Natural killer cell treated with Interleukin-12 subunit alpha and Interleukin-12 subunit beta and Interleukin-15 and Interleukin-18, amount 100 ng/mL, for 72 hours (primary cell): ENCODE measurements at places on chromosomes 12 and 14. TPM values are rescaled to one million over a fixed set of nuclear protein-coding genes. Genes with fewer than 3 reads are reported as not detected.

DNA sequence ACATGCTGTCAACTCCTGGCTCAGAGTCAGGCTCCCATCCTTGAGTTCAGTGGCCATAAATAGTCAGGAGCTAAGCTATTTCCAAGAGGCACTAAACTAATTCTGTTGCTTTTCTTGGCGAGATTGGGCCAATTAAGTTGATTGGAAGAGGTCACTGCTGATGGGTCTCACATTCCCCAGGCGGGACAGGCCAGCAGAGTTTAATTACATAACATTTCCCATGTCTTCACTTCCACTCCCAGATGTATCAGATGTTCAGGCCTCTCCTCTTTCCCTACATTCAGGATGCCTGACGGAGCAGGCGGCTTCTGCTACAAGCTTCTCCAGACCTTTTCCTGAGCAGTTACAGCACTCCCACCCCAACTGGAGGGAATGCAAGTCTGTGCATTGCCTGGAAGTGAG, 5.3 kb downstream of the NTF3 start:
- H3K27me3 ChIP-seq: peaks cover 34% of the 10 kb centered on the region
- no peaks in the 10 kb centered on the region for H3K36me3 ChIP-seq
- peaks cover 3% of the 10 kb centered on the region for H3K4me1 ChIP-seq
- DNase-seq: no peak

- no peaks in the 10 kb centered on the region for H3K27me3 ChIP-seq
- peak overlapping the region; percentile 95 for H3K27ac ChIP-seq
- no peaks in the 10 kb centered on the region for H3K36me3 ChIP-seq
- DNase-seq: peak; percentile 83
- H3K4me1 ChIP-seq: peaks cover 44% of the 10 kb centered on the region
Observed at GRCh38 chr12:123106640-123107359, 44.1 kb downstream of the PITPNM2 start.

Gene MFAP5
- not detected for total RNA-seq

- DNase-seq: no peak
- peaks cover 14% of the 10 kb centered on the region for H3K27me3 ChIP-seq
- H3K4me3 ChIP-seq: no peak overlapping the region
- no peaks in the 10 kb centered on the region for H3K4me1 ChIP-seq
- peaks cover under 1% of the 10 kb centered on the region for H3K36me3 ChIP-seq
Observed at GRCh38 chr14:30840086-30840779, 34.1 kb upstream of the COCH start.

- H3K36me3 ChIP-seq: no peaks in the 10 kb centered on the region
- no peak for DNase-seq
- no peaks in the 10 kb centered on the region for H3K27me3 ChIP-seq
- peak overlapping the region; percentile 76 for H3K4me3 ChIP-seq
- H3K27ac ChIP-seq: peak overlapping the region; percentile 90
Observed at GRCh38 chr14:99192830-99193229, 79.2 kb downstream of the BCL11B start.

- no peak for DNase-seq
- H3K27me3 ChIP-seq: peaks cover 7% of the 10 kb centered on the region
- H3K27ac ChIP-seq: no peak overlapping the region
- H3K4me1 ChIP-seq: no peaks in the 10 kb centered on the region
- no peaks in the 10 kb centered on the region for H3K36me3 ChIP-seq
Observed at GRCh38 chr12:97283297-97283696, 179.3 kb upstream of the RMST start.

GRCh38 chr14:86673523-86673969, 1143.6 kb downstream of the FLRT2 start:
- no peaks in the 10 kb centered on the region for H3K4me1 ChIP-seq
- H3K27me3 ChIP-seq: no peaks in the 10 kb centered on the region
- no peak overlapping the region for H3K4me3 ChIP-seq
- no peak for DNase-seq

Gene SIX1
- not detected for total RNA-seq

- peaks cover 11% of the 10 kb centered on the region for H3K27me3 ChIP-seq
- no peak overlapping the region for H3K4me3 ChIP-seq
- DNase-seq: no peak
- H3K4me1 ChIP-seq: no peaks in the 10 kb centered on the region
- H3K36me3 ChIP-seq: no peaks in the 10 kb centered on the region
Observed at GRCh38 chr12:22230280-22230794, 104.2 kb downstream of the ST8SIA1 start.

- H3K27me3 ChIP-seq: no peaks in the 10 kb centered on the region
- H3K36me3 ChIP-seq: no peaks in the 10 kb centered on the region
Observed at GRCh38 chr12:31819427-31819826, 90.6 kb upstream of the AMN1 start.

Gene RTL1
- total RNA-seq: not detected

Gene PTHLH
- not detected for total RNA-seq

- H3K4me1 ChIP-seq: no peaks in the 10 kb centered on the region
- H3K27ac ChIP-seq: no peak overlapping the region
- no peak overlapping the region for H3K4me3 ChIP-seq
- H3K36me3 ChIP-seq: peaks cover 8% of the 10 kb centered on the region
- DNase-seq: no peak
Observed at GRCh38 chr14:62002642-62003041, 240.4 kb downstream of the SNAPC1 start.

DNA sequence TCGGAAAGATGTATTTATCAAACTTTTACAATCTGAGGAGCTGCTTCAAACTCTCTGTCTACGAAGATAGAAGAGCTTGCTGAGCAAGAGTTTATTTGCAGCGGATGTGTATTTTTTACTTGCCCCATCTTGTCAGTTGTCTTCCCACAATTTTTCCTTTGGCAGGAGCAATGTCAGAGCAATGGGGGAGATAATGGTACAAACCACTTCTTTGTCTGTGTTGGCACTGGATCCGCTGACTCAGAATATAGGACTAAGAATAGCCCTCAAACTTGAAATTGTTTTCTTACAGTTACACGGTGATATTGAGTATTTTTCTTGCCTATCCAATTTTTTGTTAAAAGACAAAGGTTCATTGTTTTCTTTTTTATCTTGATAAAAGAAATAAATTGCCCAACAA, 27.6 kb downstream of the HELB start:
- H3K4me3 ChIP-seq: no peak overlapping the region
- H3K4me1 ChIP-seq: peaks cover 6% of the 10 kb centered on the region
- DNase-seq: no peak
- H3K27me3 ChIP-seq: no peaks in the 10 kb centered on the region
- peaks cover 13% of the 10 kb centered on the region for H3K36me3 ChIP-seq

- no peak overlapping the region for H3K27ac ChIP-seq
- peaks cover 34% of the 10 kb centered on the region for H3K36me3 ChIP-seq
- no peaks in the 10 kb centered on the region for H3K27me3 ChIP-seq
- no peak for DNase-seq
- no peak overlapping the region for H3K4me3 ChIP-seq
Observed at GRCh38 chr14:94052662-94053061, 26.5 kb downstream of the OTUB2 start.

Gene PROX2
- 1.5 TPM for total RNA-seq
